ENCODE measurements at places on chromosomes 7 and 10.

DNA sequence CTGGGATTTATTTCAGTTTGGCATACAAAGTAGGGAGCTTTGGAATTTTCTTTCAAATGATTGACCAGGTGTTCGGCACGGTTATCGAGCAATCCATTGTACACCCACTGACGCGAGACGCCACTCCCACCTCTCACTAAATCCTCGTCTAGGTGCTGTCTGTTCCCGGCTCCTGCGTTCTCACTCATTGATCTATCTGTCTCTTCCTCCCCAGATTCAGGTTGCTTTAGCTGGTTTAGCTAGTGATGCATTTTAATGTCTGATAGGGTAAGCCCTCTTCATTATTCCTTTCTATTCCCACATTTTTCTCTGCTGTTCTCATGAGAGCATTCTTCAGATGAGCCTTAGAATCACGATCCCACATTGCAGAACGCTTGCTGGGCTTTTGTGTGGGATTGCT, 91.7 kb downstream of the ELFN1 start:
- DNase-seq, result no peak

- no peak for DNase-seq
These were observed 55.4 kb downstream of the EEPD1 start for GRCh38 chr7:36208426-36208825.

- no peak for DNase-seq
These were observed 43.8 kb downstream of the EXOC6 start for GRCh38 chr10:92891885-92892690.

- peak; percentile 11 for DNase-seq
These were observed 59.5 kb downstream of the LRRC18 start for GRCh38 chr10:48880016-48880705.

GRCh38 chr10:63253040-63253439, 119.9 kb downstream of the NRBF2 start:
- no peak for DNase-seq

GRCh38 chr10:55168343-55168742, 367.3 kb upstream of the PCDH15 start:
- DNase-seq, result no peak

DNA sequence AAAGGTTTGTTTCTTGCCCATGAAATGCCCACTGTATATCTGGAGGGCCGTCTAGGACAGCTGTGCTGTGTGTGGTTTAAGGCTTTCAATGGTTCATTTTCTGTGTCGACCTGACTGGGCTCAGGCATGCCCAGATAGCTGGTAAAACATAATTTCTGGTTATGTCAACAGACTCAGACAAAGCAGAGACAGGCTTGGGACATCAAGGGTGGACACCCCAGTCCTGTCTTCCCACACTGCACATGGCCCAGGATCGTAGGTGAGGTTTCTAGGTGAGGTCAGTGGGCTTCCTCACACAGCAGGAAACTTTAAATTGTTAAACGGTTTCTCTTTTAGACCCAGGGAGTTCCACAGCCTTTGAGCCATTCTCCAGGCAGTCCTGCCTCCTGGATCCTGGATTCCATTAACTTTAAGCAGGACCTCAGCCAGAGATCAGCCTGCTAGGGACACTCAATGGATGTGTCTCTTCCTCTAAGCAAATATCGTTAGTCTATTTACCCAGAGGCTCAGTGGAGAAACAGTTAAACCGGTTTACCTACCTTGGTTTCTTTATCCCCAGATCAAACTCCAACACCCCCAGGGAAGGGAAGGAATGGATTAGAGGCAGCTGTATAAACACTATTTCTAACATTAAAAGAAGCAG, 66.4 kb downstream of the ST8SIA6 start:
- DNase-seq, result no peak
